Left renal cortex interstitium (tissue), 4 donors: ENCODE measurements at places on chromosomes 7 and 10. TPM values are rescaled to one million over a fixed set of nuclear protein-coding genes. Genes with fewer than 3 reads are reported as not detected.

GRCh38 chr7:139068544-139069399, 32.9 kb upstream of the ZC3HAV1L start:
- no peak for DNase-seq

DNA sequence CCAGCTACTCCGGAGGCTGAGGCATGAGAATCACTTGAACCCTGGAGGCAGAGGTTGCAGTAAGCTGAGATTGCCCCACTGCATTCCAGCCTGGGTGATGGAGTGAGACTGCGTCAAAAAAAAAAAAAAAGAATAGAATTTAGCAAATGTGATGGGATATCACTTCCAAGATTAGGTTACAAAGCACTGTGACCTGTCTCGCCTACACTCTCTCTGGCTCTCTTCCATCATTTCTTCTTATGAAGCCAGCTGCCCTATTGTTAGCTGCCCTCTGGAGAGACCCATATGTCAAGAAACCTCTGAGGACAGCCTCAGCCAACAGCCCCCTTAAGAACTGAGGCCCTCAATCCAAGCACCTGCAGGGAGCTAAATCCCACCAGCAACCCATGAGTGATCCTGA, 28.2 kb downstream of the ARHGAP21 start:
- DNase-seq, result no peak

DNA sequence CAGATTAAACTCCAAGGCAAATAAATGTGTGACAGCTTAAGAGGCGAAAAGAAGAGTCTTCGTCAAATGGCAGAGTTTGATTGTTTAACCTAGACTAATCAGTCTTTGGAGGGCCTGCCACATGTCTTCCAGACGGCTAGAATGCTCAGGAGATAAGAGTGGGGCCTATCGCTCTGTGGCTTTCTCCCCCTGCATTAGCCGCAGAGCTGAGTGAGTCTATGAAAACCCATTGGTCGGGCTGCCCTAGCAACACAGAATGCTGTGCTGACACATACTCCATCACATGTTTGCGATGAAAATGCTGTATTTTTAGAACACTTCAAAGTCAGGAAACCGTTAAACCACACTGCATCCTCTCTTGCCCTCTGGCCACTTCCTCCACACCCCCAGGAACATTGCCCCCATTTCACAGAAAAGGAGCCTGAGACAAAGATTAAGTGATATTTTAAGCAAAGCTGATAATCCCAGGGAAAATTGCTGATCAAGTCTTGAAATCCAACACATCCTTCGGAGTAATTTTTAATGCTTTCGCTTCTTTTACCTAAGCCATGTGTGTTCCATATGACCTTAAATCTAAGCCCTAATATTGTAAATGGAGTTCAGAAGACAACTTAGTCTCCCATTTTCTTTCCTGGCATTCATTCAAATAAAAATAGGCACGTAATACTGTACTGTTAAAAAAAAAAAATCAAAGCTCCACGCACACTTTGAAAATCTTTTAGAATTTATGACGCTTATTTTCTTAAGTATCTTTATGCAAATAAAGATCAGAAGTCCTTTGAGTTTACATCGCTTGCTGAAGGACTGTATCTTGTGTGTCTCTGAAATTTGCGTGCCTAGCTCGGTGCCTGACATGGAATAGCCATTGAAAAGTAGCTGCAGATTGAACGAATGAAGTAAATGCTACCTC, 161.2 kb downstream of the CELF2 start:
- DNase-seq, result no peak

DNA sequence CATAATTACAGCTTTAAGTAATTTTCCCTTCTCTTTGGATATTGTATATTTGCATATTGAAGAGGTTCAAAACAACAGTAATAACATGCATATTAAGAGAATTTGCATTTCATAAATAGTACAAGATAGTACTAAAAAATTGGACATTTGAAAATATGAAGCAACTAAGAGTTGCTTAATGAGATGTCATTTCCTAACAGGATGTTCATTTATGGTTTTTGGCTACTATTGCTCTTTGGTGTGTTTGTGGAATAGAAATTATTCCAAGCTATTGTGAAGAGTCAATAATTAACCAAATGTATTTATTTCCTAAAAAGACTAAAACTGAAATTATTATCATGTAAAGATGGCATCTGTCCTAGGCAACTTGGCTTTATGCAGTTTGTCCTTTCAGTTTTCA, 4.1 kb upstream of the SGCE start:
- DNase-seq, result no peak

GRCh38 chr7:106053109-106053508, 59.0 kb downstream of the SYPL1 start:
- DNase-seq, result no peak

GRCh38 chr7:30302656-30303311, 18.4 kb downstream of the ZNRF2 start:
- no peak for DNase-seq

DNA sequence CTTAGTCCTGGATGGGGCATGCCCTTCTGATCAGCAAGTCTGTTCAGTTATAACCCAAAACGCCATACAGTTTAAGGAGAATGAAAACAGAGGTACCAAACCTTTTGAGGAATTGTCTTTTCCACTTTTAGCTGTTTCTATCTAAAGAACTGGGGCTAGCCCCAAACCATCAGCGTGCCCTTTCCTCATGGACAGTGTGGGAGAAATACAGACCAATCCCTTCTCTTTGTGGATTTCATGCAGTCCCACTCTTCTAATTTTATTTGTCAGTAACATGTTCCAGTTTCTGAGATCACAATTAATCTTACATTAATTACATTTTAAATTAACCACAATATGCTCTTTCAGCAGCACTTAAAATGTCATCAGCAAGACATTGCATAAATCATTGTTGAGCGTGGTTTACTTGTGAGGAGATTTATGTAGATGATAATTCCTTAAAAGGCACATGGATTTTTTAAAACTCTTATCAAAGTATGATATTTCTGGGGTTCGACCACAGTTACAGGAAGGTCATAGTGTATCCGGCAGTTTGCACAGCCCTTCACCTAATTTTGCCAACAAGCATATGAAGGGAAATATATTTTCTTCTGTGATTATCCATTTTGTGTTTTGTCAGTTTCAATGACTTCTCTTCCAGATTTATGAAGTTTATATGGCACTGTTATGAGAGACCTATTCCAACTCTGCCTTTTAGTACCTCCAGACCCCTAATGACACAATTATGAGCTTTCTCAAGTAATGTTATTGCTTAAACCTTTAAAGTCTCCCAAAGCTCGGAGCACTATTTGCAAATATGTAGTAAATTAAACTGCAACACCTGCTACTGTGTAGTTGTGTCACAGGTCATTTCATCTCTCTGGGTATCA, 868.4 kb upstream of the C7orf33 start:
- DNase-seq, result no peak

- DNase-seq, result no peak
Measured at GRCh38 chr10:113897693-113898618, 43.5 kb downstream of the NHLRC2 start.

GRCh38 chr10:131616040-131616439, 284.8 kb upstream of the PPP2R2D start:
- no peak for DNase-seq

GRCh38 chr10:35378541-35379210, 42.4 kb downstream of the CCNY start:
- DNase-seq, result no peak

DNA sequence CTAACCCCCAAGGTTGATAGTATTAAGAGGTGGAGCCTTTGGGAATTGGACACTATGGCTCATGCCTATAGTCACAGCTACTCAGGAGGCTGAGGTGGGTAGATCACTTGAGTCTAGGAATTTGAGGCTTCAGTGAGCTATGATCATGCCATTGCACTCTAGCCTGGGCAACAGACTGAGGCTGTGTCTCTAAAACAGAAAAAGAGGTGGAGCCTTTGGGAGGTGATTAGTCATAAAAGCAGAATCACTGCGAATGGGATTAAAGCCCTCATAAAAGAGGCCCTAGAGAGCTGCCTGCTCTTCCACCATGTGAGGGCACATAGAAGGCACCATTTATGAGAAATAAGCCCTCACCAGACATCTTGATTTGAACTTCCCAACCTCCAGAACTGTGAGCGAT, 81.9 kb downstream of the SKAP2 start:
- no peak for DNase-seq

GRCh38 chr7:69434398-69434815, 163.9 kb upstream of the AUTS2 start:
- DNase-seq, result no peak

GRCh38 chr7:105690325-105690945, 109.1 kb upstream of the EFCAB10 start:
- no peak for DNase-seq

DNA sequence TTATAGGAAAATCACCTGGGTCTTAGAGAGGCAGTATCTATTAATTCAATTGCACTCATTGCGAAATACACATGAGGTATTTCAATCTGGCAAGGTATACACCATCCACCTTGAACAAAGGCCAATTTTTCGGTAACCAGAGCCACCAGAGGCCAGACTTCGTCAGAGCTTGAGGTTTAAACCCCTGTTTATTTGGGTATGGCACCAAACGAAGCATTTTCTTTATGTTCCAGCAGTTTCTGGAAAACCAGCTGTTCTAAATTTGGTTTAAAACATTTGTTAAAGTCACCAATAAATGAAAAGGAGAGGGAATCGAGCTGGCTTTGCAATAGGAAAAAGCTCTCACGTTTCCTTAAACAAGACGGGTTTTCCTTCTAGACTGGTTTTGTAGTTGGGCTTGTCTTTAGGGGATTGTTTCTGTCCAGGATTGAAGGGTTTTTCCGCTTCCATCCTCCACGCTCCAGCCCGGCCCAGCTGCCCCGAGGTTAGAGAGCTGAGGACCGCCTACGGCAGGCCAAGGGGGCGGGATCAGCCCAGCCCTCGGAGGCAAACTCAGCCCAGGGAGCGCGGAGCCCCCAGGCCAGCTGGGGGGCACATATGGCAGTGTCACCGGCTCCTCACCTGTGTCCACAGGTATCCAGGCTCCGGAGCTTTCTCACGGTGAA, 539.4 kb upstream of the MGMT start:
- DNase-seq, result no peak

DNA sequence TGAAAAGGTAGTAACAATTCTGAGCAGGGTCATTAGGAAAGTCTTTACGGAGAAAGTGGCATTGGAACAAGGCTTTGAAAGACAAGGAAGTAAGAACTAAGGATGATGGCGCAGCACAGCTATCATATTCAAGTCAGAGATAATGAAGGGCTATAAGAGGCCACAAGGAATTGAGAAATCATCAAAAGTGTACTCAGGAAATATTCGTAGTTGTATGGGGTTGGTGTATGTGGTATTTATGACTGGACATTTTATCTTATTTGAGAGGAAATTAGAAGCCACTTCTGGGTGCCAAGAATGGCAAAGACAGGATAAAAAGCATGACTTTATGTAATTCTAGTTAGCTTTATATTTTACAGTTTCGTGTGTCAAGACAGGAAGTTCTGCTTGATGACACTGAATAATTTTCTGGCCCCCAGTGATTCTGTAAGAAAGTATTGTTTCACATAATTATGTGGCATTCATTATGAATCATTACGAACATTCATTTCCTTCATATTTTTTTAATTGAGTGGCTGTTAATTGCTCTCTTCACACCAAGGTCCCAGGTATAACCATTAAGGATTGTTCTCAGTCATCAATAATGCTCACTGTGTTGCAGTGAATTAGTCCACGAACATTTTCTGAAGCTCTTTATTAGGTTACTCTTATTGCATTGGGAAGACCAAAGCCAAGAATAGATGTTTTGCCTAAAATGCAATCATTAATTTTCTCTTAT, 244.3 kb downstream of the PHF14 start:
- no peak for DNase-seq

DNA sequence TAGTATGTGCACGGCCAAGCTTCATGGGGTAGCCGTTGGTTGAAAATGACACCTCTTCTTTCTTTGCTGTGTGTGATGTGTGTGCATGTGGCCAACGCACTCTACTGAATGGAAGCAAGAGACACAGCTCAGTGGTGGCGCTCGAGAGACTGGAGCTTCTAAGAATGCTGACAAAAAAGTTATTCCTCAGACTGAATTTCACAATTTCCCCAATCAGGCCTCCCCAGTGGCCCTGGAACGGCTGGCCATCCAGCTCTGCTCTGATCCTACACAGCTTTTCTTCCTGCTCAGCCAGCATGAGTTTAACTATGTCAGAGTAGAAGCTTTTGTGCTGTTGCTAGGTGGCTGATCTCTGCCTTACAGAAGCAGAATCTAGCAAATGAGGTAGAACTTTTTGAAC, 186.7 kb upstream of the PLXDC2 start:
- peak; percentile 4 for DNase-seq

GRCh38 chr7:41188163-41189130, 514.4 kb downstream of the INHBA start:
- DNase-seq, result peak; percentile 38

DNA sequence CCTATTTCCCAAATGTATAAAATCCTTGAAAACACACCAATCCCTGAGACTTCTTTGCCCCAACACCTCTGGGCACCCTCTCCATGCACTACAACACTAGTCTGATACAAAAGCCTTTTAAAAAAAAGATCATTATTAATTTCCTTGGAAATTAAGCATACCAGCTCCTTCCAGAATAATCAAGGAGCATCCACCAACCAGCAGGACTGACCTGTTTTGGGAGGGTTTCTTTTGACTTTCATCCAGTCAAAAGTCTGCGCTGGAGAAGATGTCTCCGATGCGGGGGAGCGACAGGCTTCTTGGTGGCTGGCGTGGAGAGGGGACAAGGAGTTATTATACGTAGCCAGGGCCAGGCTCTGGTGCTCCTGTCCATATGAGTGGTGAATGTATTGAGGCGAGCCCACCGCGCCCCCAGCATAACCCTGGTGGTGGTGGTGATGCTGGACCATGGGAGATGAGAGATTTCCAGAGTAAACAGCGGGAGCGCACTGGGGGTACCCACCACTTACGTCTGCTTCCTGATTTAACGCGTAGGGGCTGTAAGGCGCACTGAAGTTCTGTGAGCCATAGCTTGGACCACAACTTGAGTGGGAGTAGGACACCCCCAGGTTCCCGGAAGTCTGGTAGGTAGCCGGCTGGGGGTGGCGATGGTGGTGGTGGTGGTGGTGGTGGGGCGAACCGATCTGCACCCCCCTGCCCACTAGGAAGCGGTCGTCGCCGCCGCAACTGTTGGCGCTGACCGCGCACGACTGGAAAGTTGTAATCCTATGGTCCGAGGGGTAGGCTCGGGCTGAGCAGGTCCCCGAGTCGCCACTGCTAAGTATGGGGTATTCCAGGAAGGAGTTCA, 527 bp downstream of the HOXA1 start:
- no peak for DNase-seq

- no peak for DNase-seq
Measured at GRCh38 chr10:49082766-49083165, 32.6 kb downstream of the VSTM4 start.

GRCh38 chr10:88793712-88794299, 8.7 kb upstream of the LIPM start:
- DNase-seq, result no peak

DNA sequence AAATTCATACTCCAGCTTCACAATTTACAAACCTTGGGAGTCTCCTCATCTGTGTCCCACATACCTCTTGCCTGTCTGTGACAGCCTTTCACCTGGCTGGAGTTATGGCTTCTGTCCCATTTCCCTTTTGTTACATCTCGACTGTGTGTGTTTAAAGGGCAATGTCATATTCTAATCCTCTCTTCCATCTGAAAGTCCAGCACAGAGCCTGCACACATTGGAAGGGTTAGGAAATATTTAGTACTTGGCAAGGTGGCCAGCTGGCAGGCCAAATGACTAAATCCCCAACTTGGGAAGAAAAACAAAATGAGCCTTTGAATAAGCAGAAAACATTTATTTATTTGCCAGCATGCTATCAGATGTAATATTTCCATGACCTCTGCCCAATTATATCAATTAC, 120.1 kb upstream of the STK17A start:
- no peak for DNase-seq

The SFXN2 gene
- 63.3 TPM for polyA plus RNA-seq

The IDI2 gene
- polyA plus RNA-seq, result not detected

The BHLHA15 gene
- 0.43 TPM for polyA plus RNA-seq

The RALA gene
- 71.9 TPM for polyA plus RNA-seq

The CSGALNACT2 gene
- polyA plus RNA-seq, result 17.6 TPM

The FBXL13 gene
- 3.1 TPM for polyA plus RNA-seq

The MYH16 gene
- polyA plus RNA-seq, result 0.21 TPM
